Sigmoid colon (tissue), 7 donors: ENCODE measurements at places on chromosomes 7 and 10. TPM values are rescaled to one million over a fixed set of nuclear protein-coding genes. Genes with fewer than 3 reads are reported as not detected.

- peak; percentile 40 for DNase-seq
Measured at GRCh38 chr10:46528675-46529615, 27.5 kb downstream of the GPRIN2 start.

DNA sequence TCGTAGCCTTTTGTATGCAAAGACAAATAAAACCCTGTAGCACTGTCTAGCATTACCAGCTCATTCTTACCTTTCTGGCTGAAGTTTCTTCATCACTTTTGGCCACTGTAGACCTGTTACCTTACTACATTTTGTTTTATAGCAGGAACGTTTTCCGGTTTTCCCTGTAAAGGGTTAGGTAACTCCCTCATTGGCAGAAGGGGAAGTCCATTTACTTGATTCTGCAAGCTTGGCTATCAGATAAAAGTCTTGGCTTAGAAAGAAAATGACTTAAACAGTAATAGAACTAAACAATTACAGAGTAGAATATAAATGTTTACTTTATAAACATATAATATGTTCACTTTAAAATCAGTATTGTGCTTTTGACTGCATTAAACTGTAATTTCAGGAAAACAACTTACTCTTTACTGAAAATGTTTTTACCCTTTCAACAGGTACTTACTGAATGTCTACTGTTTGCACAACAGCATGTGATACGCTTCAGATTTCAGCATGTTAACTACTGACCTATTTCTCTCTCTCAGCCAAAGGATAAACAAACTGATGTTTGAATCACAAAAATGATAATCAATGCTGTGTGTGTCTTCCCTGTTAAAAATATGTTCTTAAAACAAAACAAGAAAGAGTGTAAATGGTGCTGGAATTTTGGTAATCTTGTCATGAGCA, 67.1 kb downstream of the OTUD1 start:
- DNase-seq, result no peak

- no peak for DNase-seq
Measured at GRCh38 chr7:155676052-155676451, 31.6 kb downstream of the RBM33 start.

The VSTM4 gene
- total RNA-seq, result 13.3 TPM

The TSPAN13 gene
- total RNA-seq, result 4.1 TPM

The AZGP1 gene
- total RNA-seq, result 0.66 TPM

The PRKG1 gene
- total RNA-seq, result 88.6 TPM
